ENCODE measurements at places on chromosomes 7 and 10.
A peak's percentile ranks its signal among the peaks of the same experiment; 100 is the strongest.

DNA sequence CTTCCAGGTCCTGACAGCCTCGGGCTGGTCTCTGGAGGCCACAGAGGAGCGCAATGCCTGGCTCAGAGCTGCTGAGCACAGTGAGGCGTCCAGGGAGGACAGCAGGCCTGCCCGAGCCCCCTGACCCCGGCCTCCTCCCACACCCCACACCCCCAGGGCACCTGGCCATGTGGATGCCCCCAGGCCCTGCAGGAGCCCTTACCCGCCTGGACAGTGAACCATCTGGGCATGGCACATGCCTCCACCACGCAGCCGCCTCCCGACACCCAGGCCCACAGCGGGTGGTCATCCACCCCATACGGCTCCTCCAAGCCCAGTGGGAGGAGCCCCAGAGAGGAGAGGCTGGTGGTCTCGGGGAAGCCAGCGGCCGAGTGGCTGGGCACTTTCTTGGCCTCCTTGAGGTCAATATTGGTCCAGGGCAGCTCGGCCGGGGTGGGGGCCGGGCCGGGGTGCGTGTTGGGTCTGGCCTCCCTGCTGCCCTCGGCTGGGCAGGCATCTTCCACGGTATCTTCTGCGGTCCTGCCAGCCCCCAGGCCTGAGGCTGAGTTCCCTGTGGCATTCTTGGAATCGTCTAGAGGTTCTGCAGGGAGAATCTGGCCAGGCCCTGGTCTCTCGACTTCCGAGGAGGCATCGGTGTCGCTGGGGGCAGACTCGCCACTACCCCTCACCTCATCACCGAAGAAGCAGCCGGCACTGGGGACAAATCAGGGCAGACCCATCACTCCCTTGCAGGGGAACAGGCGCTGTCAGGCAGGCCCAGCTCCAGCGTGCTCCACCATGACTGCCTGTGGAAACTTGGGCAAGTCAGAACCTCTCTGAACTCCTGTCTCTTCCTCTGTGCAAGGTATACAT, 18.6 kb downstream of the TECPR1 start:
- no peak for DNase-seq

GRCh38 chr7:158245724-158246041, 341.9 kb downstream of the PTPRN2 start:
- DNase-seq: no peak

DNA sequence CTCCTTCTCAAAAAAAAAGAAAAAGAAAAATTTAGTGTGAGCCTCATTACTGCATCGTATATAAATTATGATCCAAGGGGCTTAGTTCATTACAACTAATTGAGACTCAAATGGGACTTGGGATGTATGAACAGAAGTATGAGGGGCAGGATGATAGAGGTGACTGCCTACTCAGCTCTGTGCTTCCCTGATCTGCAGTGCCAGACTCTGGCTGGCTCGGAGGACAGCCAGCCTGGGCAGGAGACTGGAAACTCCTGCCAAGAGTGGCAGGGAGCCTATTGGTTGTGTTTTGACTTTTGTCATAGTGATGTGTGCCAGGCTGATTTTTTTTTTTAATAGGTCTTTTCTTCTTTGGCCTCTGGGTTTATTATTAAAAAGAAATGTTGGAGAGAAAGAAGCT, 73.8 kb upstream of the GTF2IRD1 start:
- DNase-seq: no peak

DNA sequence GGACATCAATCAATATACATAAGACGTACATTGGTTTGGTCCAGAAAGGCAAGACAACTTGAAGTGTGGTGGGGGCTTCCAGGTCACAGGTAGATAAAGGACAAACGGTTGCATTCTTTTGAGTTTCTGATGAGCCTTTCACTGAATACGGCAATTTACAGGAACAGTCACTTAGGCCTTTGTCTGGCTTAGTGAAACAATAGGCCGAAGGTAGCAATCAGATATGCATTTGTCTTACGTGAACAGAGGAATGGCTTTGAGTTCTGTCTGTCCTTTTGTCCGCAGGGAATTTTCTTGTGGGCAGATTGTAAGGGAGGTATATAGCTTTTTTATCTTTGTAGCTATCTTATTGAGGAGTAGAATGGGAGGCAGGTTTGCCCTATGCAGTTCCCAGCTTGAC, 10.8 kb upstream of the STN1 start:
- no peak for DNase-seq

GRCh38 chr10:31656851-31657433, 271.7 kb downstream of the ARHGAP12 start:
- no peak for DNase-seq

DNA sequence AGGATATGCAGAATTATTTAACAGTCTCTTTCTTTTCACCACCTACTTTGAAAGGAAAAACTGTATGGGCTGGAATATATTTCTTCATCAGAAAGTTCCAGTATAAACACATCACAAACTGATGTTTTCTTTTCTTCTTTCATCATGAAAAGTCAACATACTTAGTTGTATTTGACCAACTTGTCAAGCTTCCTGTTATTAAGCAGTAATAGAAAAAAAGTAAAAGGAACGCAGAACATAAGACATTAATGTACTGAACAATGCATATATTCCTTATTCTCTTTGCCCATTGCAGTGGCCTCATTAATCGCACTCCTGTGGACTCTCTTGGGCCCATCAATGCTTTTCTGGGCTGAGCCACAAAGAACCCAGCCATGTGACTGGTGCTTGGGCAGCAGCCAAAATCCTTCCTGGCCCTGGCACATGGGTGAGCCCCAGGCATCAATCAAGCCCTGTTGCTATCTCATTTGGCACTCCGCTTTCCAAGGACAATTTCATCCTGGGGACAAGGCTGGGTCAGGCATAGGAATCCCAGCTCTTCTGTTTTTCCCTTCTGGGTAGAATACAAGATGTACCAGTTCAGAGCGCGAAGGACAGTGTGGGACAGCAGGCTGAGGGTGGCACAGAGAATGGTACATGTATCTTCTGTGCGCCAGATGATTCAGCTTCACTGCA, 42.3 kb downstream of the RHOBTB1 start:
- no peak for DNase-seq

- DNase-seq: peak; percentile 65
Measured at GRCh38 chr10:72097448-72098300, 9.3 kb upstream of the SPOCK2 start.

GRCh38 chr10:120606051-120606764, 149.2 kb downstream of the PLPP4 start:
- no peak for DNase-seq

DNA sequence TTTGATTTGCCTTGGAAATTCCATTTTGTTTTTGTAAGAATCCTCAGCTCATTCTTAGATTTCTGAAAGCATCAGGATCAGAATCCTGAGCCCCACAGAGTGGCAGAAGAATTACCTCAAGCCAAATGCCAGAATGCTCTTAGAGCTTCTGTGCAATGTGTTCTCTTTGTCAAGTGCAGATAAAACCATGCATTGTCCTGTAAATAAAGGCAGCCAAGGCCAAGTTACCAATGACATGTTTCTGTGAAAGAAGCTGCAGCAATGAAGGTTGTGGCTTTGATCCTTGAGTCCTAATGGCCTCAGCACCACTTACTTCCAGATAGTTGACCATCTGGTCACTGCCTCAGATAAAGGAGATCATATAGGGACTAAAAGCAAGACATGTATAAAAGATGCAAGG, 343.3 kb upstream of the AKR1E2 start:
- DNase-seq: no peak

- DNase-seq: no peak
Measured at GRCh38 chr7:39608278-39608677, 15.1 kb upstream of the RALA start.

DNA sequence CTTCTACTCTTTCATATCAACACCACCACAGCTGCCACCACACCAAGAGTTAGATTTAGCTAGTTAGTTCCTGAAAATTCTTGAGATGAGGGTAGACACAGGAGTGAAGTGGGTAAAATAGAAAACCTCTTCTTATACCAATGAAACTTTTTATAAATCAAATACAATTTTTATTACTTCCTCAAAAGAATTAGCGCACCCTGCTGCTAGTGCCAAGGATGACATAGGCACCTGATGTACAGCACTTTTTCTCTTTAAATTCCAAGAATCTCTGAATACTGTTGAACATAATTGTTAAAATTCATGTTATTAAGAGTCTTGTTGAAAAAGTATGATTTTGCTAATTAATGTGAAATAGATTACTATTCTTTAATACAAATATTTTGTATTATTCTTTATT, 11.4 kb downstream of the ZWINT start:
- DNase-seq: no peak

- DNase-seq: no peak
Measured at GRCh38 chr10:124493214-124493882, 31.7 kb downstream of the LHPP start.

GRCh38 chr7:140621401-140622021, 19.1 kb downstream of the DENND2A start:
- DNase-seq: no peak

DNA sequence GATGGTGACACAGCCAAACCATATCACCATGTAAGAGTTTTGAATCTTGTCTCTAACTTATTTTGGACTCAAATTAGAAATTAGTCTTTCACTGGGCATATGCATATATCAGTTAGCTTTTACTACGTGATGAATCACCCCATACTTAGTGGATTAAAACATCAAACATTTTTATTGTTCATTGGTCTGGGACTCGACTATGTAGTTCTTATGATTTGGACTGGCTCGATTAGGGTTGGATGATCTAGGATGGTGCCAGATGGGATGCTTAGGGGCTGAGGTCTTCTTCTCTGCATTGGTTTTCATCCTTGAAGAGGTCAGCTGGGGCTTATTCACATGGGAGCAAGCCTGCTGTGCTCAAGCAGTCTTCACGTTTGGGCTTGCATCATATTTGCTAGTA, 264.9 kb downstream of the EXOC4 start:
- DNase-seq: no peak

DNA sequence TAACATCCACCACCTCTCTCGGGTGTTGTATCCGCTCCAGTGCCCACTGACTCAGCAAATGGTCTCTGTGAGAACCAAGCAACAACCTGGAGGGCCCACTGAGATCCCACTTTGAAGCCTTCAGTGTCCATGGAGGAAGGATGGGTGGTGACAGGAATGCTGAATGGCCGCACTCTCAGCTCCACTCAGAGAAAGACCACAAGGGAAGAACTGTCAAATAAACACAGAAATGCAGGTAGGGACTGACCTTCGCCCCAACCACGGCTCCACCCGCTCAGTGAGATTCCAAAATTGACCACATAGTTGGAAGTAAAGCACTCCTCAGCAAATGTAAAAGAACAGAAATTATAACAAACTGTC, 65.8 kb downstream of the VIPR2 start:
- no peak for DNase-seq

GRCh38 chr7:11492307-11492706, 339.7 kb downstream of the THSD7A start:
- no peak for DNase-seq

DNA sequence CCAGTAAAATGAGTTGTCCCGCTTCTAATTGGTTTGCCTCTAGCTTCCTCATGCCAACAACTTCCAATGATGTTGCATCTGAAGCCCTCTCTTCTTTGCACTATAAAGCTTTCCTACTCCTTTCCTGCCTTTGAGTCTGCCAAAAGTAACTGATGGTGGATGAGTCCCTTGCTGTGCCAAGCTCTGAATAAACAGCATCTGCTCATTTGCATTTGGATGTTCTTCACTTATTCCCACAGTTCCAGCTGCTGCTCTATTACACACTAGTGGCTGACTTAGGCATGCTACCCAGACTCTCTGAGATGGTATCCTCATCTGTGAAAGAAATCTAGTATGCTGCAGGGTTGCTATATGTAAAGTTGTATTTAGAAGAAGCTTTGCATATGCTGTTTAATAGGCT, 24.9 kb downstream of the SFR1 start:
- no peak for DNase-seq

DNA sequence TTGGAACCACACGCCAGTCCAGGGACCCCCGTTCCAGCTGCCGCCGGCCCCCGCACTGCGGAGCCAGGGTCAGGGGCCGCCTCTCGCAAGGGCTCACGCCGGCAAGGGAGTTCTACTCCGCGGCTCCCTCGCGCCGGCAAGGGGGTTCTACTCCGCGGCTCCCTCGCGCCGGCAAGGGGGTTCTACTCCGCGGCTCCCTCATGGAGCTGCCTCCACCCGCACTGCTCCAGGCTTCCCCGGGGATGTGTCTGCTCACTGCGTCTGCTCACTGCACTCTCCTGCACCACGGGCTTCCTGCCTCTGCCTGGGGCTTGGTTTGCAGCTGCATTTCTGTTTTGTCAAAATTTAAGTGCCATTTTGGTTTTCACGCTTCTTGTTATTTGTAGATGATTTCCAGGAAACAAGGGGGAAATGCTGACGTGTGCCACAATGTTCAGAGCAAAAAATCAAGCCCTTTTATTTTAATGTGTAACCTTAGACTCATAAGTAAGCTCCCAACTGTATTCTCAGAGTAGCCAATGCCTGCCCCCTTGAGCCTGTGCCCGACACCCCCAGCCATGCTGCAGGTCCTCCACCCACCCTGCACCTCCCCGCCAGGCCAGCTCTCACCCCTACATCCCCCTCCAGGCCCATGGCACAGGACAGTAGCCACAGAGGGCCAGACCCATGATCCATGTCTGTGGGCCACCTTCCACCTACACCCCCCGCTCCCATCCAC, 246.2 kb downstream of the MAD1L1 start:
- DNase-seq: no peak

- DNase-seq: no peak
Measured at GRCh38 chr10:61130366-61130765, 186.4 kb upstream of the RHOBTB1 start.

GRCh38 chr7:134908289-134908688, 78.0 kb upstream of the AGBL3 start:
- DNase-seq: no peak

DNA sequence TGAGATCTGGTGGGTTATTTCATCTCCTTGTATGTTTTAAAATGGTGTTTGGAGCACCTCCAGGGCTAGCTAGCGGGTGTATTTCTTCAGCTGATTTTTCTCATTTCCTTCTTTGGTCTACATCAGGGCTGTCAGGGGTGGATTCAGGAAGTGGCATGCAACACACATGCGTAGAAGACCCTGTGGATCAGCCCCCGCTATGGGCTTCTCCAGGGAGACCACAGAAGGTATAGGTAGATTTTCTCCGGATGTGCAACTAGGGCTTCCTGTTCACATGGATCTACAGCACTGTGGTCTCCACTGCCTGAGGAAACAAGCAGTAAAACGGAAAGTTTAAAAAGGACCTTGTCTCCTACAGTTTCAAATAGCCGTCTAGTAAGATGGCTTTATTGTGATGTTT, 10.4 kb downstream of the NUB1 start:
- no peak for DNase-seq

GRCh38 chr10:85513436-85513835, 853.2 kb downstream of the GRID1 start:
- no peak for DNase-seq

GRCh38 chr10:127418536-127419168, 130.5 kb upstream of the NPS start:
- no peak for DNase-seq
